ENCODE measurements at places on chromosomes 4 and X.

DNA sequence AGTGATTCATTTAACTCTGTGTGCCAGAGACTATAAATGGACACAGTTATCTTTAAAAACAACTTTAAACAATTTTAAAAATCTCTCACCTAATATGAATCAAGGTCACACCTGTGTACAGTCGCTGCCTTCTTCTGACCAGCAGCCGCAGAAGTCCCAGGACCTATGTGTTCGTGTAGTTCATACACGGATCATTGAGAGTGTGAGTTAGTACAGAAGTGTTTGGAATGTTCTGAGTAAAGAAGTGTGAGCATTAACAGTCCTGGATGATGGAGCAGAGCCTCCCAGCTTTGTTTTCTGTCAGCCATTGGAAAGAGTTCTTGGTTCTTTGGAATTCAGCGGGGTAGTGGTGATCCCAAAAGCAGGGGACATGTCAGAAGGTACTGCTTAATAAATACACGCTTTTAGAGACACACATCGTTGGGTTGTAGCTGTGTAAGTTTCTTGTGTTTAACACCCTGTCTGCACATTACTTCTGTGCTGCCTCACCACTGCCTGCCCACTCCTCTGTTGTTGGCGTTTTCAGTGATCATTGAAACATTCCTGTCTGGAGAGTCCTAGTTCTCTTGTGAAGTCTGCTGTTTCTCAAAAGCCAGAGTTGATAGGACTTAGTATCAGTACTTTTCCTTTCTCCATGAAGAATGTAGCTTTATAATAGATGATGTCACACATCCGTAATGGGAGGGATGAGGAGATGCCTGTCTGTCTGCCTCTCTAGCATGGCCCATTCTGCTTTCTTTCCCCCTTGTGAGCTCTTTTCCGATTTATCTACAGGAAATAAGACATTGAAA, 90.6 kb downstream of the PTTG2 start:
- DNase-seq, result no peak

- no peak for DNase-seq
Observed at GRCh38 chr4:127237581-127237980, 395.2 kb upstream of the INTU start.

- DNase-seq, result peak; percentile 64
Observed at GRCh38 chrX:49915361-49916222, 6.8 kb upstream of the CLCN5 start.

- DNase-seq, result no peak
Observed at GRCh38 chr4:104424989-104425388, 69.7 kb downstream of the CXXC4 start.

GRCh38 chr4:68338625-68339024, 11.3 kb downstream of the YTHDC1 start:
- no peak for DNase-seq

GRCh38 chr4:25847329-25847728, 15.5 kb downstream of the SEL1L3 start:
- no peak for DNase-seq

DNA sequence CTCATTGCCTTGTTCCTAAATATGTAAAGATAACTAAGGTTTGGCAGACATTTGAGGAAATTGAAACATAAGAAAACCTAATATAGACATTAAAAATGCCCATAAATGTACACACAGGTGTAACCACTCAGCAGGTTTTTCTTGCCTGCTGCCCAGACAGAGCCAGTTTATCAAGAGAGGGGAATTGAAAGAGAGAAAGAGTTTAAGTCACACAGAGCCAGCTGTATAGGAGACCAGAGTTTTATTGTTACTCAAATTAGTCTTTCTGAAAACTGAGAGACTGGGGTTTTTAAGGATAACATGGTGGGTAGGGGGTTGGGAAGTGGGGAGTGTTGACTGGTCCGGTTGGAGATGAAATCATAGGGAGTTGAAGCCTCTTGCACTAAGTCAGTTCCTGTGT, 119.0 kb downstream of the CFAP299 start:
- no peak for DNase-seq

DNA sequence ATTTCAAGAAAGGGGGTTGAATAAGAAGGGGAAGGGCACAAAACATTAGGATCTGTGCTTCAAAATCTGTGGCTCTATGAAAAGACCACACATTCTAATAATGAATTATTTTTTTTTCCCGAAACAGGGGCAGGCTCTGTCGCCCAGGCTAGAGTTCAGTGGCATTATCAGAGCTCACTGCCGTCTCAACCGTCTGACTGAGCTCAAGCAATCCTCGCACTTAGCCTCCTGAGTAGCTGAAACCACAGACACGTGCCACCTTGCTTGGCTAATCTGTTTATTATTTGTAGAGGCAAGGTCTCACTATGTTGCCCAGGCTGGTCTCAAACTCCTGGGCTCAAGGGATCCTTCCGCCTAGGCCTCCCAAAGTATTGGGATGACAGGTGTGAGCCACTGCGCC, 33.4 kb downstream of the ACSL1 start:
- no peak for DNase-seq

- DNase-seq, result no peak
Observed at GRCh38 chrX:93528917-93529316, 144.5 kb downstream of the NAP1L3 start.

- no peak for DNase-seq
Observed at GRCh38 chr4:5999830-6000365, 18.3 kb downstream of the C4orf50 start.

DNA sequence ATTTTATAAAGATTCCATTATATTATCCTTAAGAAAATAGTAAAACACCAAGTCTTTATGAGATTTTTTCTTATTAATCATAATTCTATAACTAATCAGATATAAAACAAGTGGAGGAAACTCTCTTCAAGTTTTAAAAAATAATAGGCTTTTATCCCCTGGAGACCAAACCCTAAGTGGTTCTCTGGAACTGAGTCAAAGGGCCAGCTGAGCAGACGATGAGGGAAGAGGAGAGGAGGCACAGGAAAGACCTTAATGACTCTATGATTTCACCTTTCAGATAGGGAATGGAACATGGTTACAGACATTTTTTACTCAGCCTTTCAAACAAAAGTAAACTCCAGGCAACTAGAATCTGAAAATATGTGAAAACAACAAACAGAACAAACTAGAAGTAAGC, 201.8 kb downstream of the SLC39A8 start:
- DNase-seq, result no peak

DNA sequence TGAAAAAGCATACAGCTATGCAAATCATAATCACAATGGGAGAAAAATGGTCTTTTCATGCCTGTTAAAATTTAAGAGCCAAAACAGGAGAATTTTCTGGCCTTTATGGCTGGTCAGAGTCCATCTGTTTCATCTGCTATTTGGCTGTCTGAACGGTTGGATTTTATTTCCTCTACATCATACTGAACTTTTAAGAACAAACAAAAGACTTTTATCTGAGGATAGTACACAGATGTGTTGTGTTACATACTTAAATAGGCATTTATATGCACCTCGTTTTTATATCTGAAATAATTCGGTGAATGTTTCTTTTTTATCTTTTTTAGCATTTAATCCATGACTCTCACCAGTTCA, 18.0 kb upstream of the WWC2 start:
- DNase-seq, result no peak

DNA sequence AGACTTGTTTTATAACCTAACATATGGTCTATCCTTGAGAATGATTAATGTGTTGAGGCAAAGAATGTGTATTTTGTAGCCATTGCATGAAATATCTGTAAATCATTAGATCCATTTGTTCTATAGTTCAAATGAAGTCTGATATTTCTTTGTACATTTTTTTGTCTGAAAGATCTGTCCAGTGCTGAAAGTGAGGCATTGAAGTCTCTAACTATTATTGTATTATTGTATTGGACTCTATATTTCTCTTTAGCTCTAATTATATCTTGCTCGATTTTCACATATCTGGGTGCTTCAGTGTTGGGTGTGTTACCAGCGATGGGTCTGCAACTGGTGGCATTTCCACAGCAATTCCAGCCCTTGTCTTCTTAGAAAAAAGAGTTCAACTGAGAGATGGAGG, 76.0 kb downstream of the PBDC1 start:
- no peak for DNase-seq

- DNase-seq, result no peak
Observed at GRCh38 chrX:20374900-20375438, 108.3 kb upstream of the RPS6KA3 start.

DNA sequence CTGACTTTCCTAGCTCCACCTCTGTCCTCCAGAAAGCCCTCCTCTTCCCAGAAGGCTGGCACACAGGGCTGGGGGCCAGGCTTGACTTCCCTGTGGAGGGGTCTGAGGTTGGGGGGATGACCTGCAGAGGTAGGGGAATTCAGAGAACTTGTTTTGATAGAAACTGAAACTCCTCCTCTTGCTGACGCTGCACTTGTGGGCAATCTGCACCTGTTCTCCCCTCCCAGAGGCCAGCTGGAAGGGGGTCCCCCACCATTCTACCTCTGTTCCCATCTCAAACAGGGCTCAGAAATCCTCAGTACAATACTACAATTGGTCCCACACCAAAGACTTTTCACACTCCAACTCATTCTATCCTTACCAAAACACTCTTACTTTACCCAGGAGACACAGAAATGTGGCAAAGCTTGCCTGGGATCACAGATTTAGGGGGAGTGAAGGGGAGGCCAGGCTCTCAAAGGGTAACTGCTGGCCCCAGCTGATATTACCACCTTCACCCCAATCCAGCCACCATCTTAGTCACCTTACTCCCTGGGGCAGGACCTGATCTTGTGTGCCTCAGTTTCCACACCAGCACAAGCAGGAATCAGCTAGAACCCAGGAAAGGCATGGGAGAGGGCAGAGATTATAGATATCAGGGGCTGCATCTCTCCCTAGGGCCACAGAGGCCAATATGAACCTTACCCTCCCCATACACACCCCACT, 18.5 kb downstream of the OTUD5 start:
- DNase-seq, result peak; percentile 93

GRCh38 chrX:40996886-40997530, 88.2 kb upstream of the USP9X start:
- peak; percentile 2 for DNase-seq

DNA sequence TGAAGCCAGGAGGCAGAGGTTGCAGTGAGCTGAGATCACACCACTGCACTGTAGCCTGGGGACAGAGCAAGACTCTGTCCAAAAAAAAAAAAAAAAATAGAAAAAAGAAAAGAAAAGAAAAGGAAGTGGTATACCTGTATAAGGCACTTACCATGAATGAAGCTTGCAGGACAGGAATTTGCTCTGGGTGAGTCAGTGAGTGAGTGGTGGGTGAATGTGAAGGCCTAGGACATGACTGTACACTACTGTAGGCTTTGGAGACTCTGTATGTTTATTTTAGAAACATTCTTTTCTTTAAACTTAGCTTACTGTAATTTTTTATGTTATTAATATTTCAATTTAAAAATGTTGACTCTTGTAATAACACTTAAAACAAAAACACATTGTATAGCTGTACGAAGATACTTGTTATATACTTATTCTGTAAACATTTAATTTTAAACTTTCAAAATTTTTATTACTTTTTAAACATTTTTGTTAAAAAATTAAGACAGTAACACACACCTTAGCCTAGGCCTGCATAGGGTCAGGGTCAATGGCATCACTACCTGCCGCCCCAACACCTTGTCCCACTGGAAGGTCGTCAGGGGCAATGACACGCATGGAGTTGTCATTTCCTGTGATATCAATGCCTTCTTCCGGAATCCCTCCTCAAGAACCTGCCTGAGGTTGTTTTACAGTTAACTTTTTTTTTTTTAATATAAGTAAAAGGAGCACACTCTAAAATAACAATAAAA, 78.7 kb downstream of the CLNK start:
- DNase-seq, result no peak

GRCh38 chrX:100341142-100341510, 68.9 kb downstream of the PCDH19 start:
- no peak for DNase-seq

GRCh38 chr4:102683881-102684609, 76.7 kb downstream of the MANBA start:
- no peak for DNase-seq

GRCh38 chr4:23269566-23269965, 576.8 kb downstream of the GBA3 start:
- DNase-seq, result no peak

DNA sequence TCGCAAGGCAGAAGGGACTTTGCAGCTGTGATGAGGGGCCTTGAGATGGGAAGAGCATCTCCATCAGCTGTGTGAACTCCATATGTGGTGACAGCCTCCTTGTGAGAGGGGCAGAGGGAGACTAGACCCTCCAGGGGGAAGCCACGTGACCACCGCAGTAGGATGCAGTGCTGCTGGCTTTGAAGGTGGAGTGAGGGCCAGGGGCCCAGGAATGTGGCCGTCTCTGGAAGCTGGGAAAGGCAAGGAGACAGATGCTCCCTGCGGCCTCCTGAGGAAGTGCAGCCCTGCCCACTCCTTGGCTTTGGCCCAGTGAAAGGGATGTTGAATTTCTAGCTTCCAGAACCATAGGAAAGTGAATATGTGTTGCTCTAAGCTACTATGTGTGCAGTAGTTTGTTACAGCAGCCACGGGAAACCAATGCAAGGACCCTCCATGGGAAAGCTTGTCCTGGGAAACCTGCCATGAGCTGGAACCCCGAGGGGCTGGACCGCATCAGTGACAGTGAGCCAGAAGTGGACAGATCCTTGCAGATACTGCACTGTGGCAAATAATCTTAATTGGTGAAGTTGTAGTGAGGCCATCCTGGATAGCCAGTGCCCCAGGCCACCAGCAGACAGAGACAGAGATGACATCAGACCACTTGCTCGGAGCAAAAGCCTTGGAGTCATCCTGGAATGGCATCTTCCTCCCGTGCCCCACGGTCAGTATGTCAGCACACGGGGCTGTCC, 35.4 kb upstream of the SORCS2 start:
- DNase-seq, result no peak

DNA sequence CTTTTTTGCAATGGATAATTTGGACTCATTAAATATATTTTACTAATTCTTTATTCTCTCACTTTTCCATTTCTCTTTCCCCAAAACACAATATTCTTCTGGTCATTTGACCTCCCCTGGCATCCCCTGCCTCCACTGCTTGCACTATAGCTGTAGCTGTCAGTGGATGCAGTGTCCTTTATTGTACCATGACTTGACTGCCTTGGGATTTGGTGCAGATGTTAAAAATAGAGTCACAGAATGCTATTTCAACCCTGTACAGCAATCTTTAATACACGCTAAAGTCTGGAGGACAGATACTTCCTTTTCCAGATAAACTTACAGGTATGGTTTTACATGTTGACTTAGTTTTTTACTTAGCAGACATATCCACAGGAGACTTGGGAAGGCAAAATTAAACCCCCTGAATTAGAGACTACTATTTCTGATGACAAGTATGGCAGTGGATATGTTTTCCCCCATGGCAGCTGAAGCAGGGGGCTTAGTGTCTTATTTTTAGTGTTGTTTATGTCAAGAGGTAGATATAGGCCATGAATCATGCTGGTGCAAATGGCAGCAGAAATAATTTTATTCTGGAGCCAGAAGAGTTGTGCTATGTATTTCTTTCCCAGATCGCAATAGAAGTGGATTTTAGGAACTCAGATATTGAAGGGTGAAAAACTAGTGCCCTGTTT, 461.4 kb downstream of the NAF1 start:
- no peak for DNase-seq

DNA sequence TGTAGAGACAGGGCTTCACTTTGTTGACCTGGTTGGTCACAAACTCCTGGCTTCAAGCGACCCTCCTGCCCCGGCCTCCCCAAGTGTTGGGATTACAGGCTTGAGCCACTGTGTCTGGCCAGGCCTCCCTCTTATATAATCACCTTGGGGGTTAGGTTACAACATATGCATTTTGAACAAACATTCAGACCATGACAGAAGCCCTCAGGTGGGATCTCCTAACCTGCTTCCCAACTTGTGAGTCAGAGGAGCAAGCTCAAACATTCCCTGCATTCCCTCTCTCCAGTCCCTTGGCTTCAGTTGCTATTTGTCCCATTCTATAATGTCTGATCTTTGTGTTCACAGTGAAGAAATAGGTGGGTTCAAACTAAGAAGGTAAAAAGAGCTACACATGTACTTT, 76.5 kb upstream of the NRK start:
- no peak for DNase-seq

GRCh38 chr4:152209772-152210493, 326.0 kb downstream of the FBXW7 start:
- no peak for DNase-seq

Data from CD4-positive, alpha-beta T cell treated with Interleukin-21 for 1 hour (primary cell).